Mesenteric fat pad (tissue), 1 donor: ENCODE measurements at places on chromosomes 16 and 17. TPM values are rescaled to one million over a fixed set of nuclear protein-coding genes. Genes with fewer than 3 reads are reported as not detected.

The LRRC3C gene
- total RNA-seq: not detected

The MEFV gene
- total RNA-seq: 6.0 TPM

The PYDC1 gene
- not detected for total RNA-seq

The ZP2 gene
- total RNA-seq: not detected

The ZNF830 gene
- 8.7 TPM for total RNA-seq

The ZNF688 gene
- total RNA-seq: 12.1 TPM

The TEDC2 gene
- not detected for total RNA-seq

The FGF11 gene
- total RNA-seq: 2.4 TPM

The OR4D1 gene
- total RNA-seq: not detected

The ASPSCR1 gene
- total RNA-seq: 31.5 TPM

The CD300LG gene
- 121 TPM for total RNA-seq

The TSNAXIP1 gene
- 1.1 TPM for total RNA-seq

DNA sequence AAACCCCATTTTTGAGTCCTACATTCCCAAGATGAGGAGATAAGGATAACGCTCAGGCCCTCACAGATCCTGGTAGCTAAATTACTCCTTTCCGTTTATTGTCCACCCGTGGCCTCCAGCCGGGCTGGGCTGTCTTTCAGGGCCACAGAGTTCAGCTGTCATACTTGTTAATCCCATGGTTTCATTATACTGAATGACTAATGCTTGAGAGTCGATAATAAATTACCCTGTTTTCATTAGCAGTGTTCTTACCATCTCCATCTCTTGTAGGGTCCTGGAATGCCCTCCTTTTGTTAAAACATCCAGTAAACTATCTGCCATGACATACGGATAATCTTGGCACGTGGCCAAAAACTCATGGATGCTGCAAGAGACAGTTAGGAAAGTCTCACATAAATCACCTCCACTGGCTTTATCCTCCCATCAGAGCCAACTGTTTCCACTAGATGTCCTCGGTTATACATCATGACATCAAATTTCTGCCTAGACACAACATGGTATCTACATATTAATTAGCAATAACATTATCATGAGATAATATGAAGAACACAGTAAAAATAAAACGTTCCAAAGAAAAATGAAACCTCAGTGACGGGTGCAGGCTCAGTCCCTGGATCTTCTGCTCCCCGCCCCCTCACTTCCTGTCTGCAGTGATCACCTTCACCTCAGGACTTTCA lies 45.3 kb downstream of the BRD7 start:
- DNase-seq: no peak

GRCh38 chr16:28309811-28310311 lies 17.5 kb downstream of the SBK1 start:
- no peak for DNase-seq

DNA sequence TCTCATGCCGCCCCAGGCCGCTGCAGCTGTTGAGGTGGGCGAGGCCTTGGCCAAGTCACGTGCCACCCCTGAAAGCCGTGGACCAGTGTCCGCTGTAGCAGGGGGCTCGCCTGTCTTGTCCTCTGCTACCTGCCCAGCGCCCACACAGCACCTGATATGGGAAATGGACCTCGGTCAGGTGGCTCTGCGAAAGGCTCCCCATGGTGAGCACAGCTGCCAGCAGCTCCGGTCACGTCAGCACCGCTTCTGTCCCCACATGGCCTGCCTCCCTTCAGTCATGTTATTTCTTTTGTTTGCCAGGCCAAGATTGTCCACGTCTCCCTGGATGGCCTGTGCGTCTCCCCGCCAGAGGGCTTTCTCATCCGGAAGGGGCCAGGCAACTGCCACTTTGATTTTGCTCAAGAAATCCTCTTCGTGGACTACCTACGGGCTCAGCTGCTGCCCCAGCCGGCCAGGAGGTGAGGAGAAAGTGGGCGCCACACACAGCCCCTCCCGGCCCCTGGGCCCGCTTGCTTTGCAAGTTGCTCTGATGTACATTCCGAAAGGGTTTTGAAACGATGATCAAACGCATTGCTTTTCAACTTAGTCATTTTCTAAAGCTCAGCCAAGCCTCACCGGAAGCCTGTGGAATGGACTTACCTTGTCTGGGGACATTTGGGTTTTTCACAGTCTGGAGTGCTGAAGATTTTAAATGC lies 219.8 kb downstream of the KATNIP start:
- no peak for DNase-seq

GRCh38 chr17:78289802-78290363 lies 58.5 kb downstream of the TMEM235 start:
- no peak for DNase-seq

DNA sequence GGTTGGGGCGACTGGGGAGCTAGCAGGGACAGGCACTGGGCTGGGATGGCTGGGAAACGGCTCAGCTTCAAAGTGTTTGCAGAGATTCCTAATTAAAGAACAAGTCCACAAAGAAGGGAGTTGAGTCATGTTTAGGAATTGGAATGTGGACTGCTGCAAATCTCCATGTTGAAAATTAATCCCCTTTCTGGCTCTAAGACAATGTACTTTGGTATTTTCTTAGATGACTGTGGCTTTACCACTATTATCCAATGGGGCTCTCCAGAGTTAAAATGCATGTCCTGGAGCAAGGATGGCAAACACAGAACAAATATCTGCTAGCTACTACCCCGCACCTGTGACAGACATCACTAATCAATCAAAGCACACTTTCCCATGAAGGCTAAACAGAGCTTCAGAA lies 22.2 kb upstream of the WSCD1 start:
- no peak for DNase-seq

- no peak for DNase-seq
Measured at GRCh38 chr16:80604600-80605355, 64.0 kb downstream of the DYNLRB2 start.

- peak; percentile 79 for DNase-seq
Measured at GRCh38 chr17:80105762-80106161, 4.4 kb downstream of the GAA start.

DNA sequence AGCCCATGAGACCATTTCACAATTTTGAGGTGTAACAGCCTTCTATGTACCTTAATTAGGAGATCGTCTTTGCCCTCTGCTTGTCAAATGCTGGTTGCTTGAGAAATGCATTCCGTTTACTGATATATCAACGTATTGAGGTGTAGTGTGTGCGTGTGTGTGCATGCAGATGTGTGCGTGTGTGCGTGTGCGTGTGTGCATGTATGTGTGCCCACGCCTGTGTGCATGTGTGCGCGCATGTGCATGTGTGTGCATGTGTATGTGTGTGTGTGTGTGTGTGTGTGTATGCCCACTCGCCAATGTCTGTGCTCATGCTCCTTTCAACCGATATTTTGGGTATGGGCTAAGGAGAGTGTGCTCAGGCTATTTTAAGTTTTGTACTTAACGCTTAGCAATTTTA lies 81.5 kb upstream of the ZFHX3 start:
- no peak for DNase-seq

- no peak for DNase-seq
Measured at GRCh38 chr16:84942786-84943185, 68.5 kb downstream of the ZDHHC7 start.

DNA sequence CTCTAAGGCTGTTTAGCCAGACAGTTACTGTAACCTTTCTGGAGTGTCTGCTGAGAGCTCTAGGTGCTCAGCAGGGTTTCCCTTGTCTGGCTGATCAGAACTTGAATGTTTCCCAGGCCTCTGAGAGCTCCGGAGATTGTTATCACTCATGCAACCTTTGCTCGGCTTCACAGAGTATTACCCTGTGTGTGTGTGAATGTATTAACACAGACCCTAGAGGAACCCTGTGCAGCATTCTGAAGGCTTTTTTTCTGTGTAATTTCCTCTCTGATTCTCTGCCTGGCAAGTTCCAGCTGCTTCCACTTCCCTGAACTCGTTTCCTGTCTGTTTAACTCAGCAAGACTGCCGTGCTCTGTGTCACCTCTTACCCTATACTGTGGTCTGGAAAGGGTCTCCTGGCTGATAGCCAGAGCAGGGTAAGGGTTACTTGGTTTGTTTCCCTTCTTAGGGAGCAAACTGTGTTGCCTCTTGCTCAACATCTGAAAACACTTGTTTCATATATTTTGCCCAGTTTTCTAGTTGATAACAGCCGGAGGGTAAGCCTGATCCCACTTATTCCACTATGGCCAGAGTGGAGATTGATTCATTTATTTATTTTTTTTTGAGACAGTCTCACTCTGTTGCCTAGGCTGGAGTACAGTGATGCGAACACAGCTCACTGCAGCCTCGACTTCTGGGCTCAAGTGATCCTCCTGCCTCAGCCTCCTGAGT lies 21.7 kb downstream of the PRMT7 start:
- DNase-seq: no peak

DNA sequence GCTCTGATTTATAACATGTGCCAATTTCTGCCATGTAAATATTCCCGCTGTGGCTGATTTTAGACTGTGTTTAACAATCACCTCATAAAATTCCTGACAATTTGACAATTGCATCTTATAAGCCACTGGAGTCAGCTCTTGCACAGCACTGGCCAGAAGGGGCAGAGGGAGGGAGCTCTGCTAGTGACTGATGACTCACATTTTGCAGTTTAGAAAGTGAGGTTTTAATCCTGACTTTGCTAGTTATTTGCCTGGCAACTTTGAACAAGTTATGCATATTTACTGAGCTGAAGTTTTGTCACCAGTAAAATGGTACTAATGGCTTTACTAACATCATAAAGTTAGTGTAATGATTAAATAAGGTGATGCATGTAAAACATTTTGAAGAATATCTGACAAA lies 452.3 kb downstream of the CNTNAP4 start:
- DNase-seq: no peak

GRCh38 chr16:67278773-67279295 lies 498 bp upstream of the PLEKHG4 start:
- DNase-seq: no peak

- DNase-seq: no peak
Measured at GRCh38 chr16:19883296-19883965, 1.2 kb downstream of the GPRC5B start.

GRCh38 chr17:40303708-40304551 lies 5.0 kb upstream of the RARA start:
- DNase-seq: no peak

- DNase-seq: no peak
Measured at GRCh38 chr16:12898551-12898950, 2.8 kb upstream of the SHISA9 start.

DNA sequence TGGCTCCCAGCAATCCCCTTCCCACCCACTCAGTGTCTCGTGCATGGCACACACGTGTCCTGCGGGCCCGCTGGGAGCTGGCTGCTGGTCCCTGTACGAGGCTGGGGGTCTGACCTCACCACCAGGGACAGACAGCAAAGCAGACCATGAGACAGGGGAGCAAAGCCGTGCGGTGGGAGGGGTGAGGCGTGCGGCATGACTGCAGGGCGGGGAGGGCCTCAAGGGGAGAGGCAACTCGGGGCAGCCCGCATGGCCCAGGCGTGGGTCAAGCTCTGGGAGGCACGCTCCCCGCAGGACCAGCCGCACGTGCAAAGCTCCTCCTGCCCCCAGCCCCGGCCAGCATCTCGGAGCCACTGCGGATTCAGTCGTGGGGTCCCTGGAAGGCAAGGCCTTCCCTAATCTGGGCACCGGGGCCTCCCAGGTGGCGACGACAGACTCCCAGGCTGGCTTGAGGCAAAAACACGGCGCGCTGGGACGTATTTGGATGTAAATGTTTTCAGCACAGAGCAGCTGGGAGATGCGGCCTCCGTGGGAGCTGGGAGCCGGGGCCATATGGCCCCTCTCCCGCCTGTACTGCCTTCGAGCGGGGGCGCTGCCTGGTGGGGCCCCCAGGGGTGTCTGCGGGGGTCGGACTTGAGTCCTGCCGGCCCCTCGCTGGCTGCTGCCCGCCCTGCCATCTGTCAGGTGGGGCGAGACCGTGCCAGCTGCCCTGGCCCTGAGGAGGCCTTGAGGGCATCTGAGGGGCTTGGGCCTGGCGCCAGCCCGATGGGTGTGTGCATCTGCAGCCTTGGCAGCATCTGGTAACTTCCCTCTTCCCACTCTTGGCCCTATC lies 12.2 kb upstream of the CBFA2T3 start:
- no peak for DNase-seq

DNA sequence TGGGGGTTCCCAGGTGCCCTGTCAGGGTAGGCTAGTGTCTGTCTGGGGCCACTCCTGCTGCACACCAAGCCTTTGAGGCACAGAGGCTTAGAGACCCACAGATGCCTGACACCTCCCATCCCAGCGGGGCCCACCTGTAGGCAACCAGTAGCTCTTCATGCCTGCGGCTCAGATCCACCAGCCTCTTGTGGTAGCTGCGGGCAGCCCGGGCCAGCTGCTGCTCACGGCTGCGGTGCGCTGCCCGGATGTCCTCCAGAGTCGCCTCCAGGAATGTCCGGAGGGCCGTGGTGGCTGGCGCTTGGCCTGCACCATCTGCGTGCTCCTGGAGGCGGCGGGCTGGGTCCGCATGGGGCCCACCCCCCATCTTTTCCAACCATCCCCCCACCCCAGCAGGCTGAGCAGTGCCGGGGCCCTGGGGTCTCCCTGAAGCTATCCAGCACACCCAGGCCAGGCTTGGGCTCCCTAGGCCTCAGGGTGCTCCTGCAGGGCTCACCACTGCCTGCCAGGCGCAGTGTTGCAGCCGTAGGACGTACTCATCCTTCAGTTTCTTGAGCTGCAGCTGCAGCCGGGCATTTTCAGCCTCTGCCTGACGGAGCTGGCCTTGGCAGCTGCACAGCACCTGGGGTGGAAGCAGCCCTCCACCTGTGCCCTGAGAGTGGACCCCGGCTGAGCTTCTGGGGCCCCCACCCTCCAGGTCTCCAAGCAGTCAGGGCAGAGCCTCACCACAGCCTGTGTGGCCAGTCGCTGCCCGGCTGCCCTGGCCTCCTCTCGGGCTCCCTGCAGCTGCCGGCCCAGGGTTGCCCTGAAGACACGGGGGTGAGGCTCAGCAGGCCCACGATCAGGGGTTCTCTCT lies 1.8 kb downstream of the CCDC78 start:
- no peak for DNase-seq

DNA sequence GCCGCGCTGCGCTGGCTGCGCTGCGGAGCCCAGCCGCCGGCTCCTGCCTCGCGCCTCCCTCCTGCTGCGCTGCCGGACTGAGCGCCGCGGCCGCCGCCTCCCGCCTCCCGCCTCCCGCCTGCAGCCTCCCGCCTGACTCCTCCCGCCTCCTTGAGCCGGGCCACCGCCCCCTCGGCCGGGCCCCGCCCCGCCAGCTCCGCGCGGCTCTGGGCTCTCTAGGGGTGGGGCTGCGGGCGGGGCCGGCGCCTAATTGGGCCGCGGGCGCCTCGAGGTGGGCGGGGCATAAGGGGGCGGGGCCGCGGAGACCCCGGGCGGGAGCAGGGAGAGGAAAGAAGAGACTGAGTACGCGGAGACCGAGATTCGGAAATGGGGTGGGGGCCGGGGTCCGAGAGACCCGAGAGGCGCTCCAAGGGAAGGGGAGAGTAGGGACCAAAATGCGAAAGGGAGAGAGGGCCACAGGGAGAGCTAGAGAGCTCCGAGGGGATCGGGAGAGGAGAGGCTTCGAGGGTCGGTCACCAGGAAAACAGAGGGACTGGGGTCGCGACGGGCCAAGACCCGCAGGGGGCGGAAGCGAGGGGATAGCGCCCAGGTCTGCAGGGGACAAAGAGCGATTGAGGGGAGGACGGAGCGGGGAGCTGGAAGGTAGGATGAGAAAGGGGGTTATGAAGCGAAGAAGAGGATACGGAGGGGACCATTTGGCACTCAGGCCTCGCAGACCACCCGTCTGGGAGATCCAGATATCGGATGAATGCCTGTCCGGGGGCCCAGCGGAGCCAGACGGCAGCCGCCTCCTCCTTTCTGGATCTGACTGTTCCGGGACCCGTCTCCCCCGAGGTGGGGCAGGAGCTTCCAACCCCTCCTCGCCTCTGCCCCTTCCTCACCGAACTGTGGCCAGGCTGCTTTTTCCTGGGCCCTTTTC lies at the start of gene C1QL1:
C1QL1 (minus strand) TSS at position 79 of the 919 bp plus-strand sequence. CDS start 255 bp downstream, outside the sequence.
- DNase-seq: peak; percentile 95
